ENCODE measurements at places on chromosomes 13 and 19.

- no peak for DNase-seq
Measured at GRCh38 chr13:112132619-112133018, 65.7 kb downstream of the SOX1 start.

GRCh38 chr13:95019886-95020285 lies 281.4 kb downstream of the ABCC4 start:
- no peak for DNase-seq

- DNase-seq, result no peak
Measured at GRCh38 chr13:35832551-35832950, 298.6 kb downstream of the DCLK1 start.

GRCh38 chr13:50518131-50518530 lies 325.4 kb downstream of the DLEU7 start:
- no peak for DNase-seq

GRCh38 chr19:51641648-51642047 lies 5.0 kb downstream of the SIGLEC14 start:
- DNase-seq, result no peak

Measured in WTC11 (cell line).